ENCODE measurements at places on chromosomes 5 and 9.

DNA sequence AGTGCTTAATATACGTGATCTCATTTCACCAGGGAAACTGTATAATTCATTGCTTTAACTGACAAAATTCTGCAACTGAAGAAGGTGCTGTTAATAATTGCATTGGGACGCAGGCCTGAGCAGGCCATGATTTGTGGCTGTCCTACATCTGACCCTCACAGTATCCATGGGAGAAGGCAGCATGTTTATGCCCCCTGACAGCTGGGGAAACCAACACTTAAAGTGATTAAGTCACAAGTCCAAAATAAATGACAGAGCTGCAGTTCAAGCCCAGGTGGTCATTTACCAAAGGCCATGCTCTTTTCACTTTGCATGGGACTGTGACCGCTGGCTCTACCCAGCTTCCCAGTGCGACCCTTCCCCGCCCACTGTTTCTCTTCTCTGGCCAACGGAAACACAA is 30.5 kb upstream of the KCNMB1 start:
- DNase-seq, result no peak

GRCh38 chr9:125346080-125346732 is 84.6 kb downstream of the GAPVD1 start:
- DNase-seq, result no peak

DNA sequence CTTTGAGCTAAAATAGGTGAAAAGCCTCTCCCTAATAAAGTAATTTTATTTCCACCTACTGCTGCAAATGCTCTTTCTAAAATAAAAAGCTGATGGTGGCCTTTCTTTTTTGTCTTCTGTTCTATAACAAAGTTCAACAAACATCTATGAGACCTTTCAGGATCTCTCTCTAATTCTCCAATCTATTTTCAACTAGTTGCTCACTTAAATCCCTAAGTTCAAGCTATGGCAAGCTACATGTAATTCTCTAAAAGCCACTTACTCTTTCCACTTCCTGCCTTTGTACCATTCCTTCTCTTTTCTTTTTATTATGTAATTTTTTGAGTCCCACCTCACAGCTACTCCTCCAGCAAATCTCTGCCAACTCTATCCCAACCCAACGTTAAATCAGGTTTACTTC is 20.9 kb downstream of the CHD1 start:
- DNase-seq, result no peak

DNA sequence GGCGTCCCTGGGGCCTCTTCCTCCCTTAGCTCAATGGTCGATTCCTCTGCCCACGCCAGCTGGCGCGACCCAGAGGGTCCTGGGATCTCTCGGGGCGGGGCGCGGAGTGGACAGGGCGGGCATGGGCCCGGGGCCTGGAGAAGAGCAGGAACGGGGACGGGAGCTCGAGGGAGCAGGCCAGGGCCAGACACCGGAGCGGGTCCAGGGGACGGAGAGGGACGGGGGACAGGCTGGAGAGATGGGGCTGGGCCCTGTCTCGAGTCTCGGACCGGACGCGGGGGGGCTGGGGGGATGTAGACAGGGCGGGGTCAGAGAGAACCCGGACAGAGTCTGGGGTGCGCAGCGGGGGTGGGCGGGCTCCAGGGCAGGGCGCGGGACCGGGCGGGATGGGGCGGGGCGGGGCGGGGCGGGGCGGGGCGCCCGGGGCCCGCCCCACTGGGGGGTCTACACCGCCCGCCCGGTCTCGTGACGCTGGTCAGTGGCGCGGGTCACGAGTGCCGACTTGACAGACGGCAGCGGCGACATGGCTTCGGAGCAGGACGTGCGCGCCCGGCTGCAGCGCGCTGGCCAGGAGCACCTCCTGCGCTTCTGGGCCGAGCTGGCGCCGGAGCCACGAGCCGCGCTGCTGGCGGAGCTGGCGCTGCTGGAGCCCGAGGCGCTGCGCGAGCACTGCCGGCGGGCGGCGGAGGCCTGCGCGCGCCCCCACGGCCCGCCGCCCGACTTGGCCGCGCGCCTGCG is at the start of gene UAP1L1:
Gene UAP1L1 (plus strand): TSS at position 508 of the 738 bp plus-strand sequence. CDS start 16 bp downstream, at position 524.
- DNase-seq, result no peak

GRCh38 chr5:92519811-92520632 is 1061.0 kb downstream of the NR2F1-AS1 start:
- peak; percentile 76 for DNase-seq

DNA sequence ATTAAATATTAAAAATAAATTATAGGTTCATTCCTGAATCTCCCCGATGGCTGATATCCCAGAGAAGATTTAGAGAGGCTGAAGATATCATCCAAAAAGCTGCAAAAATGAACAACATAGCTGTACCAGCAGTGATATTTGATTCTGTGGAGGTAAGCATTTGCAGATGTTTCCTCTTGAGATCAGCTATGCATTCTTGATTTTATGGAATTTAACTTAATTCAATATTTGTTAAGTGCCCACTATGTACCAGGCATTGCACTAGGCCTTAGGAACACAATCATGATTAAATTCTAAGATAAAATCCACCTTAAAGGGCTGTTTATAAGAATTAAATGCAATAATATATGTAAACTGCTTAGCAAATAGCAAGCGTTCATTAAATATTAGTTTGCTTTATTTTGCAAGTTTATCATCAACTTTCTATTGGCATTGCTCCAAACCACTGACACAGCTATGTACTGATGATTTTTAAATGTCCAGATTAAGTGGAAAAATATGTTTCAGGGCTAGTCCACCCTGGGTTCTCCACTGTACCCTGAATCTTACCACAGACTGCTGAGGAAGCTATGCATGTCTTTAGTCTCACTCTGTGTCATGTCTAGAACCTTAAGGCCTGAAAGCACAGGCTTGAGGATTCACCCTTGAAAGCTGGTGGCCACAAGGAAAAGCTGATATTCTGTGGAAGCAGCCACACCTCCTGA is 33.2 kb downstream of the SLC22A4 start:
- DNase-seq, result no peak

GRCh38 chr5:37837414-37838032 is 2.3 kb downstream of the GDNF start:
- peak; percentile 37 for DNase-seq

- no peak for DNase-seq
These were observed 68.8 kb upstream of the SSBP2 start for GRCh38 chr5:81819556-81820317.

- no peak for DNase-seq
These were observed 396.9 kb downstream of the PDE4D start for GRCh38 chr5:59496524-59497134.

DNA sequence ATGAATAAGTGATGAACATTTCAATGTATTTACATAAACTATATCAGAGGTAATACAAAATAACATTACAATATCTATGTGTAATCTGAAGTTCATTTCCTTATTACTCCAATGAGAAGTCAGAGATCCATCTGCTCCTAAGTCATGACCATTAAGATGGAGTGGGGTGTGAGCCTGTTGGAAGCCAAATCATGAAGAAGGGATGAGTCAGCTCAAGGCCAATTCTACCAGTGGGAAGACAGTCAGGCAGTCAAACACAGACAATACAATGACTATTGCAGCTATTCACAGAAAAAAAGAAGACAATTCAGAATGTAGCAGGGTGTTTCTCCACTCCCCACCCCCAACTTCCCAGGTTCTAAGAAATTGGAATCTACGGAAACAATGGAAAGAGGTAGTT is 155.0 kb downstream of the NFIB start:
- DNase-seq, result no peak

- DNase-seq, result no peak
These were observed 219.4 kb downstream of the NMUR2 start for GRCh38 chr5:152185547-152186245.

GRCh38 chr9:128732576-128732975 is 8.6 kb upstream of the ZDHHC12 start:
- no peak for DNase-seq

DNA sequence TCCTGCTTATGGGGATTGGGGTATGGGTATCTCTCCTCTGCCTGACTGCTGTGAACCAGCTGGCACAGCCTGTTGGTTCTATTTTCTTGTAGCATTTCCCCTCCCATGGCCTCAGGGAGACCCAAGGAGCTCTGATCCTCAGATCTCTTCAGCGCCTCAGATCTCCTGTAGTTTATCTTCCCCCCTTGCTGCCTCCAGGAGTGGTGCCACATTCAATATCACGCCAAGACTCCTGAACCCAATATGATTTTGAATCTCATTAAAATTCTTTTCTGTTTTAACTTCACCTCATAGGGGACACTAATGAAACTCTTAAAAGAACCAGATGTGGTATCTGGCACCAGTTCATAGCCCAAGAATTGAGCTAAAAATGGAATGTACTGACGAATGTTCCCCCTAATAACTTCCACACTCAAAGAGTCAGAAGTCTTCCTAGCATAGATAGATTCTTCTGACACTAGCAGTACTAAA is 59.6 kb upstream of the LIFR start:
- no peak for DNase-seq

DNA sequence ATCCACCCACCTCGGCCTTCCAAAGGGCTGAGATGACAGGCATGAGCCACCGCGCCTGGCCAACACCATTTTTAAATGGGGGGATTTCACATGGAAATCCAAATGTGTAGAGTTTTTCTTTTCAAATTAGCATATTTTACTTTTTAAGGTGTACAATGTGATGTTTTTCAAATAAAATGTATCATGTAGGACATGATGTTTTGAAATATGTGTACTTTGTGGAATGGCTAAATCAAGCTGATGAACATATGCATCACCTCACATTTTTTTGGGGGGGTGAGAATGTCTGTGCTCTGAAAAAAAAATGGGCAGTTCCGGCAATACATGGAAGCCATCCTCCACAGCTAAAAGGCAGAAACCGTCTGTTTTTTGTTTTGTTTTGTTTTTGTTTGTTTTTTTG is 3.4 kb upstream of the FAF2 start:
- no peak for DNase-seq

DNA sequence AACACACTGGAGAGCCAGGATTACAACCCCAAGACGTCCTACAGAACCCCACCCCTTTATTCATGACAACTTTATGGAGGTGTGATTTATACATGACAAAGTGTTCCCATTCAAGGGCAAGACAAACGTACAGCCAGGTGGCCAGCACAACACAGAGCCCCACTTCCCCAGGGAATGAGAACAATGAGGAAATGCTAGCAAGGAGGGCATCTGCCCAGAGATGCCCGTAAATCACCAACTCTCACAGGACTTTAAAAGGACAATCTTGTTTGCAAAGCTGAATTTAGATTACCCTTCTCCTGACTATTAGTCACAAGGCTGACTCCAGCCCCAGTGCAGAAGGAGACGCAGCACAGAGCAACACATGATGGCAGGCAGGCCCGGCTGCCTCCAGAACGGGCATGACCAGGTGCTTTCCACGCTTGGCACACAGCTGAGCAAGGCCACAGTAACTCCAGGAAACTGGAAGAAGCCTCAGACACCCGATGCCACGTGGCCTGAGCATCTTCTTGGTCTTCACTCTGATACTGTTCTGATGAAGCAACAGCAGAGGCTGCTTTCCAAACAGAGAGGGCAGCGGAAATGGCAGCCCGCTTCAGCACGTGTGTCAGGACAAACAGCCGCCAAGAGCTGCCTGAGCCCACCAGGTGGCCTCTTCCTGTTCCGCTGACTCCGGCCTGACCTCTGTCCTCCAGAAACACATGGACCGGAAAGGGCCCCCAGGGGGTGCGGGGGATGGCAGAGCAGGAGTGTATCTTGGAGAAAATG is 51.4 kb downstream of the ROR2 start:
- no peak for DNase-seq

DNA sequence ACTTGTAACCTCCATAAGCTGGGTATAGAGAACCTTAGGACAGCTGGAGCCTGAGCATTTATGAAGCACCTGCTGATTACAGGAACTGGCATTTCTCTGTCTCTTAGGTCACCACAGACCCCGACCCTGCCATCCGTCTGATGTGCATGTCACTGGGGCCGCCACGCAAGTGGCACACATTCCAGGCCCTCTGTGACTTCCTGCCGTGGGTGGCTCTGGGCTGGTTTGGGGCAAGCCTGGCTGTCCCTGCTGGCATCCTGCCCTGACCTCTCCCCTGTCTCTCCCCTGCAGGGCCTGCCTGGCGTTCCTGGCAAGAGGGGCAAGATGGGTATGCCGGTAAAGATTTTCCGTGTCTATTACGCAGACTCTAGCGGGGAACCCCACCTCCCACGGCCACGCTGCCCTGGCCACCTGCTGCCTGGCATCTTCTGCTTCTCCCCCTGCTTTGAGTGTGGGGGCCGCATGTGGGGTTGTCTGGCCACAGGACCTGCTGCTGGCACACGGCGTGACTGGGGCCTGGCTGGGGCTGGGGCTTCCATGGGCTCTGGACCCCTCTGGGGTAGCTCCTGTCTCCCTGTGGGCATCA is 55.4 kb downstream of the COL27A1 start:
- DNase-seq, result no peak

DNA sequence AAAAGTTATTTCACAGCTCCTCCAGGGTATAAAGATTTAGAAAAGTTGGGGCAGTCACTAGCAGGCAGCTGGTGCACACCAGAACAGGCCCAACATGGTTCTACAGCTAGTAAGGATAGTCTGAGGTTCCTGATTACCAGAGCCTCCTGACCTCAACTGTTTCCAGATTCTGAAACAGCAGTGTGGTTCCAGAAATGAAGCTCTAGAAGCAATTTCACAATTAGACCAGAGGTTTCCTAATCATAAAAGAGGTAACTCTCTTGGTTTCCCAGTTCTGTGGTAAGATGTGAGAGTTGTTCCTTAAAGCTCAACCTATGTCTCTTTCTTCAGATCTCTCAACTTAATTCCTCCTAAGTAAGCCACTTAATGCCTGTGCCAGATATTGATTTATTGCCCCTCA is 11.9 kb downstream of the AGTPBP1 start:
- no peak for DNase-seq

DNA sequence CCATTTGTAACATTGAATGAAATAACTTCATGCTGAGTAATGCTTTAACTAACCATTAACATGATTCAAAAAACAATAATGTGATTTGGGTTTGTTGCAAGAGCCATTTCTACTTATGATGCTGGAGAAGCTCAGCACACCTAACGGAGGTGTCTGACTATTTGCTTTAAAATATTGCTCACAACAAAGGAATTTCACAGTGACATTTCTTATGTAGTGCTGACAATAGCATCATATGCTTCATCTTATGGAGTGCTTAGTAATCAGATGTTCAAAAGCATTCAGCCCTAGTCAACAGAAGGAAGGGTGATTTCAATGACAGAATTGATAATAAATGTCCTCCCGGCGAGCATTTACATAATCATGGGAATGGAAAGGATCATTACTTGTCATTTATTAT is 1003.3 kb upstream of the COX7C start:
- DNase-seq, result no peak

- no peak for DNase-seq
These were observed 479.5 kb downstream of the SPATA31A7 start for GRCh38 chr9:61669352-61669751.
